ENCODE measurements at places on chromosomes 6 and 20. TPM values are rescaled to one million over a fixed set of nuclear protein-coding genes. Genes with fewer than 3 reads are reported as not detected.

Gene CDH4
- 5.5 TPM for total RNA-seq

Gene SEMG1
- total RNA-seq = not detected

Gene OR2H2
- not detected for total RNA-seq

Gene CCN6
- total RNA-seq = not detected

Gene PAX1
- not detected for total RNA-seq

Gene TBXT
- total RNA-seq = not detected

Gene CFAP206
- 0.43 TPM for total RNA-seq

- DNase-seq = no peak
Observed at GRCh38 chr6:139327038-139327437, 35.2 kb upstream of the TXLNB start.

GRCh38 chr20:17438436-17439039 lies 92.6 kb downstream of the BFSP1 start:
- DNase-seq = no peak

DNA sequence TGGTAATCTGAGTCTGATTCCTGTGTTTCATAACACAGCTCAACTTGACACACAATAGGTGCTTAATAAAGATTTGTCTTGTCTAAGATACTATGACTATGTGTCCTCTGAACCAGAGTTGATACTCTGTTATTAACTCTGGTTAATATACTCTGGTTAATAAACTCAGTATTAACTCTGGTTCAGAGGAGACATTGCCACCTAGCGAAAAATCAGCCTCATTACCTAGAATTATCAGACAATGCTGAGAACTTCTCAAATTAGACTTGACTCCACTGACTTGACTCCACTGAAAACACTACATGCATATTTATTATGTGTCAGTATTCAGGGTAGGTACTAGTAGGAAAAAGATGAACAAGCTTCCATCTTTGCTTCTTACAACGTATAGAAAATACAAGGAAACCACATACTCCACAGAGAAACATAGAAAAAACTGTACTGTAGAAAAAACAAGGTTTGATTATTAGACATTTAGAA lies 73.9 kb downstream of the AHI1 start:
- peak; percentile 26 for DNase-seq

- no peak for DNase-seq
Observed at GRCh38 chr6:98833307-98834059, 891 bp upstream of the POU3F2 start.

DNA sequence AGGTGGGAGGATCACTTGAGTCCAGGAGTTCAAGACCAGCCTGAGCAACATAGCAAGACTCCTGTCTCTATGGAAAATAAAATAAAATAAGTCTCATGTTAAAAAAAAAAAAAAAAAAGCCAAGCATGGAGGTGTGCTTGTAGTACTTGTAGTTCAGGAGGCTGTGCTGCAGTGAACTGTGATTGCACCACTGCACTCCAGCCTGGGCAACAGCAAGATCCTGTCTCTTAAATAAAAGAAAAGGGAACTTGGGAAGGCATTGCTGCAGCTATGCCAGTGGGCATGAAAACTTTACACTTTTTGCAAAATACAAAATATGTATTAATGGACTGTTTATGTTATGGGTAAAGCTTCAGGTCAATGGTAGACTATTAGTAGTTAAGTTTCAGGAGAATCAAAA lies 37.5 kb upstream of the REV3L start:
- no peak for DNase-seq

DNA sequence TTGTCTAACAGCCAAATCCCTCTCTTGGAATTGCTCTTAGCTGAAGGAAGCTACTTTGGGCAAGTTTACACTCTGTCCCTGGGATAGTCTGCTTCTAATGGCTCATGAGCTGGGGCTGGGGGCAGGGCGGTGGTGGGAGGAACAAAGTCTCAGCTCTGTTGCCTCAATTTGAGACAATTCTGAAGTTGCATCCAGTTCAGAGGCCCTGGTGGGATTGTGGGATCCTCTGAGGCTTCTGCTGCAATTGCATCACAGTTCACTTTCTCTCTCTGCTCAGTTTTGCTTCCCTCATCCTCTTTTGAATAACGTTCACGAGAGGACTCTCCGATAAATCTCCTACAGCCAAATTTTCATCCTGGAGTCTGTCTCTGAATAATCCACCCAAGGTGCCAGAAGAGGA lies 440.6 kb upstream of the SLC35B3 start:
- DNase-seq = no peak

DNA sequence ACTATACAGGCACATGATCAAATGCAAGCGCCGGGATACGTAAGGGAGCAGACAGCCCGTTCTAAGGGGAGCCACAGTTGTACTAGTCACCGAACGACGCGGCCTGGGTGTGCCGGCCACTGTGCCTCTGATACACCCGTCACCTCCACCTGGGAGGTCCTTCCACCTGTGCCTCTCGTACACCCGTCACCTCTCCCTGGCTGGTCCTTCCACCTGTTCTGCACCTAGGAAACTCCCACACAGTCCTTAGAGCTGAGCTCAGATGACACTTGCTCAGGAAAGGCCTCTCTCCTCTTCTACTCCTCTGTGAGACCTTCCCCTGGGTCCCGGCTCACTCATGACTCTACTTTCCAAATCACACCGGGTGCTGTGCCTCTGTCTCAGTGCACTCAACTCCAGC lies 245.0 kb downstream of the TTLL2 start:
- no peak for DNase-seq

GRCh38 chr20:34862724-34863123 lies 9.9 kb downstream of the GGT7 start:
- DNase-seq = no peak

All from A172 (cell line).